ENCODE measurements at places on chromosomes 13 and 19. TPM values are rescaled to one million over a fixed set of nuclear protein-coding genes. Genes with fewer than 3 reads are reported as not detected.
A peak's percentile ranks its signal among the peaks of the same experiment; 100 is the strongest.

Gene TMEM86B
- 2.6 TPM for total RNA-seq

DNA sequence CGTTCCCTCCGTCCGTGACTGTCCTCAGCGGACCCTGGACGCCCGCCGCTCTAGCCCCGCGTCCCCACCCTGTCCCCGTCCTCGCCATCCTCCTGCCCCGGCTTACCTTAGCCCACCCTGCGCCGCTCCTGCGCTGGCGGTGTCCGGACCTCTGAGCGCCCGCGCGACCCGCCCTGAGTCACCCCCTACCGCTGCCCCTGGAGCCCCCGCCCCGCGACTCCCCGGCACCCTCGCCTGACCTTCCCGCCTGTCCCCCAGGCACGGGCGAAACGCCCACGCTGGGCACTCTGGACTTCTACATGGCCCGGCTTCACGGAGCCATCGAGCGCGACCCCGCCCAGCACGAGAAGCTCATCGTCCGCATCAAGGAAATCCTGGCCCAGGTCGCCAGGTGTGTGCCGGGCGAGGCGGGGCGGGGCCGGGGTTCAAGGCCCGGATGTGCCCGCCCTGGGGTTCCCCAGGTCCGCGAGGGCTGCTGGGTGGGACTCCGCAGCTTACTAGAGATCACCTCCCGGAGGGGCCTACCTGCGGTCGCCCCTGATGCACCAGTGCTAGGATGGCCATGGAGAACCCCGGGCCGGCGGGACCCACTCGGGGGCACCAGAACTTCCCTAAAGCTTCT is 5.1 kb downstream of the HMG20B start:
- H3K36me3 ChIP-seq: peaks cover 5% of the 10 kb centered on the region
- no peaks in the 10 kb centered on the region for H3K27me3 ChIP-seq
- DNase-seq: no peak

DNA sequence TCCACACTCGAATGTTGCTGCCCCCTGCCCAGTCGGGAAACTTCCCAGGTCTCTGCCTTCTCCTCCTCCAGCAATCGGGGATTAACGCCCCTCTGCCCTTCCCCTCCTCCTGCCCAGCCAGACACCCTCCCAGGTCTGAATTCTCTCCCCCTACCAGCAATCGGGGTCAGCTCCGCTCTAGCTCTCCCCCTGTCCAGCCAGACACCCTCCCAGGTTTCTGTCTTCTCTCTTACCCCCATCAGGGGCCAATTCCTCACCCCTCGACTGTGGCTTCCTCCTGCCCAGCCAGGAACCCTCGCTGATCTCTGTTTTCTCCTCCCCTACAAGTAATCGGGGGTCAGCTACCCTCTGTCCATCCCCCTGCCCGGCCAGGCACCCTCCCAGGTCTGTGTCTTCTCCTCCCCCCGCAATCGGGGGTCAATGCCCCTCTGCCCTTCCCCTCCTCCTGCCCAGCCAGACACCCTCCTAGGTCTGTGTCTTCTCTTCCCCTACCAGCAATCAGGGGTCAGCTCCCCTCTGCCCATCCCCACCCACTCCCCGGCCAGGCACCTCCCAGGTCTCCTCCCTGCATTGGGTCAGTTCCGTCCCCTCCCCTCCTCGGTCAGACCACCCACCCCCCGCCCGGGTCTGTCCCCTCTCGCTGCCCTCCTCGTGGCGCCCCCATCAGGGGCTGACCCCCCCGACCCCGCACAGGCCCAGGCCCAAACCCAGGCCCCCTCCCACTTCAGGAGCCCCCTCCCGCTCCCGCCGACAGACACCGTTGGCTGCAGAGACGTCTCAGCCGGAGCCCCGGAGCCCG is 668 bp downstream of the ZFR2 start:
- H3K4me1 ChIP-seq: peaks cover 7% of the 10 kb centered on the region
- H3K27me3 ChIP-seq: peaks cover 19% of the 10 kb centered on the region
- peak overlapping the region; percentile 37 for H3K4me3 ChIP-seq

DNA sequence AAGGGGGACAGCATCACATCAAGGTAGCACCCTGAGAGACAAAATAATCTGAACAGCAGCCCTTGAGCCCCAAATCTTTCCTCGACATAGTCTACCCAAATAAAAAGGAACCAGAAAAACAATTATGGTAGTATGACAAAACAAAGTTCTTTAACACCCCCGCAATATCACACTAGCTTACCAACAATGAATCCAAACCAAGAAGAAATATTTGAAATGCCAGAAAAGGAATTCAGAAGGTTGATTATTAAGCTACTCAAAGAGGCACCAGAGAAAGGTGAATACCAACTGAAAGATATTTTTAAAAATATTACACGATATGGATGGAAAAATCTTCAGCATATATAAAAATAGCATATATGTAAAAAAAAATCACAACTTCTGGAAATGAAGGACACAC is 252.9 kb upstream of the SLITRK6 start:
- no peak overlapping the region for H3K27ac ChIP-seq
- DNase-seq: no peak
- no peaks in the 10 kb centered on the region for H3K36me3 ChIP-seq
- H3K27me3 ChIP-seq: no peaks in the 10 kb centered on the region

DNA sequence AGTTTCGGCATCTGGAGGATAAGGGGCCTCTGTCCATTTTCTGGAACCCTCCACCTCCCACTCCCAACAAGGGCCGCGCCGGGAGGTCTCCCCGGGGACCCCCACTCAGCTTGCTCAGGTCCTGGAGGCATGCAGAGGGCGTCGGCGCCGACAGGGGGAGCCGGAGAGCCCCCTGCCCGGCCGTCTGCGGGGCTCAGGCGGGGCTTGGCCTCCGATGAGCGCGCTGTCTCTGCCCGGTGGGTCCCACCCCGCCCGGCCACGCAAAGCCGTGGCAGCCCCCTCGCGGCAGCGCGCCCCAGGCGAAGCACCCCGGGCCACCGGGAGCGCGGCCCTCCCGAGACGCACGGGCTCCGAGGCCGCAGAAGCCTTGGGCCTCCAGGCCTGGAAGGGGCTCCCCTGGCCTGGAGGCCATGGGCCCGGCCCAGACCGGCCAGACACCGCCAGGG is 149.7 kb upstream of the ZNF536 start:
- H3K4me3 ChIP-seq: peak overlapping the region; percentile 24
- H3K36me3 ChIP-seq: no peaks in the 10 kb centered on the region
- H3K27ac ChIP-seq: no peak overlapping the region
- peaks cover 39% of the 10 kb centered on the region for H3K4me1 ChIP-seq
- no peak for DNase-seq

- no peaks in the 10 kb centered on the region for H3K36me3 ChIP-seq
- H3K4me3 ChIP-seq: no peak overlapping the region
- no peaks in the 10 kb centered on the region for H3K27me3 ChIP-seq
- no peak overlapping the region for H3K27ac ChIP-seq
- H3K4me1 ChIP-seq: no peaks in the 10 kb centered on the region
These were observed 35.1 kb downstream of the LCP1 start for GRCh38 chr13:46146898-46147297.

GRCh38 chr13:27203854-27204253 is 32.2 kb upstream of the USP12 start:
- H3K4me1 ChIP-seq: no peaks in the 10 kb centered on the region
- DNase-seq: no peak
- no peak overlapping the region for H3K4me3 ChIP-seq
- no peaks in the 10 kb centered on the region for H3K36me3 ChIP-seq
- no peaks in the 10 kb centered on the region for H3K27me3 ChIP-seq

DNA sequence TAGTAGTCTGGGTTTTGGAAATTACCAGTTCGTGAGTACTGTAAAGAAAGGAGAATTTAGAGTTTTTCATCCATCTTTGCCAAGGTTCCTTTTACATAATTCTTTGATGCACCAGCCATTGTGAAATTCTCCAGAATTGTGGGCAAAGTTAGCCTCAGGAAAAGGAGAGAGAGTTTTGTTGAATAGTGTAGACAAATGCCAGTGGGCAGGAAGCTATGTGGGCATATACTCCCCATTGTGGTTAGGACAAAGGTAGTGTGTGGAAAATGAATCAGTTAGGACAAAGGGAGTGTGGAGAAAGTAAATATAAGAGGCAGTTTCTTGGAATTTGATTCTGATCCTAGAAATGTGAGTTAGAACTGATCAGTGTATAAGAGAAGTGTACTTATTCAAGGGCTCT is 67.9 kb downstream of the PCCA start:
- DNase-seq: no peak
- no peaks in the 10 kb centered on the region for H3K27me3 ChIP-seq
- no peak overlapping the region for H3K4me3 ChIP-seq
- H3K4me1 ChIP-seq: no peaks in the 10 kb centered on the region
- peaks cover 22% of the 10 kb centered on the region for H3K36me3 ChIP-seq

GRCh38 chr19:13795595-13796300 is 505 bp downstream of the ZSWIM4 start:
- H3K27ac ChIP-seq: peak overlapping the region; percentile 95
- H3K27me3 ChIP-seq: no peaks in the 10 kb centered on the region
- H3K4me1 ChIP-seq: peaks cover 42% of the 10 kb centered on the region

Measured in esophagus muscularis mucosa (tissue), 4 donors.